ENCODE measurements at places on chromosomes 4 and X. TPM values are rescaled to one million over a fixed set of nuclear protein-coding genes. Genes with fewer than 3 reads are reported as not detected.

DNA sequence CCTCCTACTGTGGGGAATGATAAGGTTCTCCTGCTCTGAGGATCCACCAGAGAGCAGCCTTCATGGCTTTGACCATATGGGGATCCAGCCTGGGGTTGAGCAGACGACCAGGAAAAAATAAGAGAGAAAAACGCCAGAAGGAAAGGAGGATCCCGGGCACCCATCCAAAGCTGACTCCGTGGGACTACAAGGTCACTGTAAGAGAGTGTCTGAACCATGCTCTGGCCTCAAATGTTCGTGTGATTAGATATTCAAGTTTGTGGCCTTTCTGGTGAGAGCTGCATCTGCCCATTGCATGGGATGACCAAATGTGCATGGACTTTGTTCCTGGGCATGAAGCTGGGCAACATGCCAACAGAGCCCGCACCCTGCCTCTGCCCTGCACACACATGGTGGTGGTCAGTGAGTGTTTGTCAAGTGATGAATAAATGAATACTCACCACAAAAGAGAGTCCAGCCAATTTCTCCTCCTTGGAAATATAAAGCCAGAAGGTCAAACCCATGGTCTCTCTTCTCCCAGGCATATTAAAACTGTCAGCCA lies 346.0 kb upstream of the GATB start:
- DNase-seq, result no peak

DNA sequence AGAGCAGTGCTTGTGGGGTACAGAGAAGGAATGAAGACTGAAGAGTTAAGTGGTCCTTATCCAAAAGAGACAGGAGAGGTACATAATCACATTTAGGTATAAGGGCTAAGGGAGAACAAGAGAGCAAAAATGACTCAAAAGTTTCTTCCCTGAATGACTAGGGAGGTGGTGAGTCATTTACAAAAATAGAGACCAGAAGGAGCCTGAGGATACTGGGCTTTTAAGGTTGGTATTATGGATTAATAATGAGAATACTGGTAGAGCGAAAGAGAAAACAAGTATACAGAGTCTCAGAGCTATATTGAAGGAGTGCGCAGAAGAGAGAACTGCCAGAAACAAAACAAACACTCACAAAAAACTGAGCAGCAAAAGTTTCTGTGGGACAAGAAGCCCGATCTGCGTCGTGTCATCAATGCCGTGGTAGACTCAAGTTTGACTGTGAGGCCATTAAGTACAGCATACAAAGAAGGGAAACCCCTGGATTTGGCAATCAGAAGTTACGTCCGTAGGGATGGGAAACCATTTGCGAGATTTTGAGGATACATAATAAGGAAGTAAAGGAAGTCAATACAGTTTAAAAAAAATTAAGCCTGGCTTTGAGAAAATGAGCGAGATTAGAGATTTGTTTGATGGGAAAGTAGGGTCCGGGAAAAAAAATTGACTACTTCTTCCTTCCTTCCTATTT lies 129.1 kb upstream of the STIM2 start:
- no peak for DNase-seq

GRCh38 chrX:80705379-80705778 lies 104.3 kb downstream of the BRWD3 start:
- no peak for DNase-seq

- no peak for DNase-seq
Observed at GRCh38 chrX:12975670-12975965, 708 bp downstream of the TMSB4X start.

Gene CCDC149
- total RNA-seq, result 8.7 TPM

Gene PABPC1L2A
- not detected for total RNA-seq

Gene ERVMER34-1
- total RNA-seq, result not detected
